T1000 (cell line): ENCODE measurements at places on chromosomes 5 and 9.

DNA sequence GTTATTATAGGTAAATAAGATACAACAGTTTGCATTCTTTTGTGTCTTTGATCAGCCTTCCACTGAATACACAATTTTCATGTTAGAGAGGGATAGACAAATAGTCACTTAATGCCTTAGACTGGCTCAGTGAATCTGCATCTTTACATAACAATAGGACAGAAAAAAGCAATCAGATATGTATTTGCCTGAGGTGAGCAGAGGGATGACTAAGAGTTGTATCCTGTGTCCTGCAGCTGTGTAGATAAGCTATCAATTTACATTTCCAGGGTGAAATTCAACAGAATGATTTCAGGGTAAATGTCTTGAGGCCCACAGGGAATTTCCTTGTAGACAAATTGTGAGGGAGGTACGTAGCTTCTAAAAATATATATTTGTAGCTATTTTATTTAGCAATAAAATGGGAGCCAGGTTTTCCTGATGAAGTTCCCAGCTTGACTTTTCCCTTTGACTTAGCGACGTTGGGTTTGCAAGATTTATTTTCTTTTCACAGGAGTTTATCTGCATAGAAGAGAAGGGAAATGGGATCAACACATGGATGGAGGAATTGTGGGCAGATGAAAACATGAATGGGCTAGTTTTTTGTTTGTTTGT, 586.1 kb upstream of the CDH6 start:
- DNase-seq: no peak

- no peak for DNase-seq
These were observed 279.3 kb upstream of the ANKRD55 start for GRCh38 chr5:56512313-56512996.

GRCh38 chr5:67085616-67086015, 111.0 kb downstream of the CD180 start:
- no peak for DNase-seq

DNA sequence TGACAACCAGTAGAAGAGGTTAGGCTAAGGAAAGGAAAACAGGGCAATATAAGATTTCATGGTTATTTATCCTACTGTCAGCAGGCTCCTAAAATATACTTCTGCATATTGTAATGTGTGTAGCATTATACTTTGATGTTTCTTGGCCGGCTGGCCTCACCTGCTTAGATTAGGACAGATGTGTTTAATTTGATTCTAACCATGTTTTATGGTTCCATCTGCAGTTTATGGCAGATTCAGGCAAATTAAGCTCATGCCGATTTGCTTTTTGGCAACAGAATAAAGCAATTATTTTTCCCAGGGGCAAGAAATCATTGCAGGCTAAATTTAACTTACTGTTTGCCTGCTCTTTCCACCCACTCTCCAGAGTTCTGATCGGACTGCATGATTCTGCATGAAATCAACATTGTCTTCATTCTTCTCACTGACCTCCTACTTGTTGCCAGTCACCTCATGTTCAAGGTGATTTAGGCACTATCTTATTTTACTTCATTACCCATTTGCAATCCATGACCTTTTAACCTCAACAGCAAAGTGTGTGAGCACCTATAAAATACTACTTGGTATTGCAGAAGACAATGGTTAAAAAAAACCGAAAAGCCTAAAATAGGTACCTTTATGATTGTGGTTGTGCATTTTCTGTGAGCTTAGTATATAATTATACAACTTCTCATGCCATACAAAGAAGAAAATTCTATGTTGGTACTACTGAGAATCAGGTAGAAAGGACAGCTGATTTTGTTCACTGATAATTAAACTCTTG, 125.2 kb downstream of the EDIL3 start:
- DNase-seq: no peak

- no peak for DNase-seq
These were observed 115.5 kb downstream of the MED10 start for GRCh38 chr5:6262651-6263363.

DNA sequence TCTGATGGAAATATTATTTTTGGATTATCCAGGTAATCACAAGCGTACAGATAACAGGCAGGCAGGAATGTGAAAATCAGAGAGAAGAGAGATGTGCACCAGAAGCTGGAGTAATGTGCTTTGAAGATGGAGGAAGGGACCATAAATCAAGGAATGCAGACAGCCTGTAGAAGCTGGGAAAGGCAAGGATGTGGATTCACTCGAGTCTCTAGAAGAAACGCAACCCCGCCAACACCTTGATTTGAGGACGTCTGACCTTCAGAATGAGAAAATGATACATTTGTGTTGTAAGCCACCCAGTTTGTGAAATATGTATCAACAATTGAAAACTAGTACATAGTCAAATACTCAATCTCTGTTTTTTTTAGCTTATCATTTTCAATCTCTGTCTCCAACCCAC, 207.6 kb upstream of the MPDZ start:
- DNase-seq: no peak

DNA sequence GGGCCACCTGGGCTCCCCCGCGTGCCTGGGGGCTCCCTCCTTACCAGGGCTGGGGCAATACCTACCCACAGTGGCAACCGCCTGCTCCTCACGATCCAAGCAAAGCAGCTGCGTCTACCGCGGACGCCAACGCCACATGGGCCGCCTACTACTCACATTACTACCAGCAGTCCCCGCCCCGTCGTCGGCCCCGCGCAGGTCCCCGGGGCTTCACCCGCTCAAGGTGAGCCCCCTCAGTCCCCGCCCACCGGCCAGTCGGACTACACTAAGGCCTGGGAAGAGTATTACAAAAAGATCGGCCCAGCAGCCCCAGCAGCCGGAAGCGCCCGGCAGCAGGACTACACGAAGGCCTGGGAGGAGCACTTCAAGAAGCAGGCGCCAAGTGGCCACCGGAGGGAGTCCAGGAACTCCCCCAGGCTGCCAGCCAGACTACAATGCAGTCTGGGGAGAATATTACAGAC, 106.0 kb upstream of the MTAP start:
- DNase-seq: no peak
